ENCODE measurements at places on chromosomes 6 and 20.

- no peak for DNase-seq
These were observed 25.5 kb upstream of the SSTR4 start for GRCh38 chr20:23009636-23010035.

GRCh38 chr6:87976616-87977015 is 71.0 kb upstream of the SPACA1 start:
- DNase-seq = no peak

GRCh38 chr20:38196592-38196991 is 31.5 kb upstream of the TGM2 start:
- DNase-seq = no peak

DNA sequence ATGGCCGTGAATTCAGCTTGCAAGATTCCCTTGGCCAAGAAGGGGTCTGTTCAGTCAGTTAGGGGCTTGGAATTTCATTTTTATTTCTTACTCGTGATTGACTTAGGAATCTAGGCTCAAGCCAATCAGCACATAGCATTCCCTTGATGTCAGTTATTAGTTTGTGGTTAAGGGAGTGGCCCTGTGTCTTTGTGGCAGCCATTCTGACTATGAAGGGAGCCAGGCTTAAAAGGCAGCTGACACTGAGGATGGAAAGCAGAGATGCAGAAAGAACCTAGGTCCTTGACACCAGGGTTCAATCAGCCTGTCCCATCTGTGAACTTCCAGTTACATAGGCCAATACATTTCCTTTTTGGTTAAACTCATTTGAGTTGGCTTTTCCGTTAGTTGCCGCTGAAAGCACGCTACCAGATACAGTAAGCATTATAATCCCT is 48.1 kb downstream of the MCUR1 start:
- DNase-seq = no peak

- no peak for DNase-seq
These were observed 147.9 kb downstream of the RNGTT start for GRCh38 chr6:88815491-88815890.

GRCh38 chr20:5535125-5535756 is 215.0 kb upstream of the SHLD1 start:
- no peak for DNase-seq

GRCh38 chr6:17932330-17932852 is 55.0 kb downstream of the KIF13A start:
- DNase-seq = no peak

DNA sequence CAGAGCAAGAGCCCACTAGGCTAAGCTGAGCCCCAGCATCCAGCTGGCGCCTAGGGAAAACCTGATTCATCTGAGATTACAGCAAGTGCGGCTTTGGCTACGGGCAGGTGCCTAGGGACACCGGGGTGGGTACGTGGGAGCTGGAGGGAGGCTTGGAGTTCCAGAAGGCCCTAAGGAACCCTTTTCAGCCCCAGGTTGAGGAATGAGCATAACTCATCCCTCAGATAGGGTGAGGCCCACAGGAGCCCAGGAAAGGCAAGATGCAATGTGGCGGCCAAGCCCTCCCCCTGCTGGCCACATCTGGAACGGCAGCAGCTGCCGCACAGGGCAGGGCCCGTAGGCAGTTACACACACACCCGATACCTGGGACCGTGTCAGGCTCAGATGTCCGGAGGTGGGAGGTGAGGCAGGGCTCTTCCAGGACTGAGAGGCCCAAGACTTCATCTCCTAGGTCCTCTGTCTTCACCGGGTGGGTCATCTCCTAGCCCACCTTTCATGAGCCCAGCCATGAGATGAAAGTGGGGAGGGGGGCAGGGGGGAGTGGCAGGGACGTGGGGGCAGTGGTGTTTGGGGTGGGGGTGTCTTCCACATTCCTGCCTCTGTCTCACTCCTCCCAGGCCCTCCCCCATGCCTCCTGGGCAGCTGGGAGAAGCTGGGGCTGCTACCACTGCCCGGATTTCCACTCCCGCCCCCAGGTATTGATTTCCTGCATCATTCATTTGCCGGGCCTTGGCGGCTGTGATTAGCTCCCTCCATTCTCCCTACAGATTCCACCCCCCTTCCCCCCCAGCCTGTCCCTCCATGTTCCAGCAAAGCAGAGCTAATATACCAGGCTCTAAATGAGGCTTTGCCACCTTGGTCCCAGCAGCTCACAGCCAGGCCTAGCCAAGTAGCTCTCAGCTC is 5.5 kb downstream of the MDGA1 start:
- peak; percentile 68 for DNase-seq

DNA sequence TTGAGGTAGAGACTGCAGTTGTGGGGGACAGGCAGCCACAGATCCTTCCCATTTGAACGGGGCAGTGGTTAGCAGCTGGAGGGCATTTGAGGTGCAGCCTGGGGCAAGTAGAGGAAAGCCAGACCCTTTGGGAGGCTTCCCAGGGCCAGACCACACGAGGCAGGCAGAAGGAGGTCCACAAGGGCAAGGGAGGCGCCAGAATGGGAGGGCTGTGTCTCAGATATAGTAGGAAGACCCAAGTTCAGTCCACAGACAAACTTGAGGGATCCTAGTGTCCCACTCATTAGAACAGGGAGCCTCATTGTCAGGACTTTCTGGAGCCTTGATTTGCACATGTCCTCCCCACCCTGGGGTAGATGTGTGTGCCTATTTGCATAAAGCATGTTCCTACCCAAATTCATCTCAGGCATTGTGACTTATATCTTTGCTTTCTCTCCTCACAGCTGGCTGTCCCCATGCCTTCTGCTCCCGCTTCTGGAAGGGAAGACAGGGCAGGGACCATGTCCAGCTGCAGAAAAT is 166.0 kb downstream of the VEGFA start:
- no peak for DNase-seq

- DNase-seq = no peak
These were observed 46.5 kb downstream of the ADTRP start for GRCh38 chr6:11732036-11732631.

DNA sequence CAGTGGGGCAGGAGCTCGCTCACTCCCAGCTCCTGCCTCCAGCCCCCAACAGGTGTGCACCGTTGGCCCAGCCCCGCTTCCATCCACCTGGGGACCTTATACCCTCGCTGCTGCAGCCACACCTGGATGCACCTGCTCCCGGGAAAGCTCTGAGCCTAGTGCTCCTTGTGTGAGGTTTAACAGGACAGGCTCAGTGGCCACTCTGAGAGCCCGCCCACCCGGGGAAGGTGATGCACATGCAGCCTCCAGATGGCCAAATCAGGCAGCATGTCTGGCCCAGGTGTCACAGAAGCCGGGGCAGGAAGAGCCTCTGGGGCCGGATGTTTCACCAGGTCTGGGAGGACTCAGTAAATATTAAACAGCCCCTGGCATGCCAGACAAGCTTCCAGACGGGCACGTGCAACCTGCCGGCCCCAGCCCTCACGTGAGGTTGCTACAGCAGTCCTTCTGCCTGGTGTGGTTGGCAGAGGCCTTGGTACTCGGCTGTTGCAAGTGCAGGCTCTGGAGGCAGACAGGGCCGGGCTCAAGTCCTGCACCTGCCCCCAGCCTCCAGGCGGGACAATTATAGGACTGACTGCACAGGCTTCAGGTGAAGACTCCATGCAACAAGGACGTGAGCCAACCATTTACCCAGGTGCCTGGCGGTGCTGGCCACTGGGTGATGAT is 66.9 kb downstream of the RIPOR3 start:
- no peak for DNase-seq

DNA sequence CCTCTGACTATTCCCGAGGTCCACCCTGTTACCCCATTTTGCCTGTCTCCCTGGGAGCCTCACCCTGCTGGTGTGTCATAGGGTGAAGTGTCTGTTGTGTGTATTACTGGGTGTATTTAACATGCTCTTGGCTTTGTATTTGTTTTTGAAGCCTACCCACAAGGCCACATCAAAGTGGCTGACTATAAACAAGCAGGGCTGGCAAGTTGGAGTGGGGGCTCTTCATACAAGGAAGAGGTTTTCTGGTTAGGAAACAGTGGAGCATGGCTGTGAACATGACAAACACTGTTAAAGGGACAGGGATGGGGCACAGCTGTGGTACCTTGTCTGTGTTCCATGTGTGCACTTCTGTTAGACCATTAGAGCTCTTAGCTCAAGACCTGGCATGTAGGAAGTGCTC is 26.3 kb downstream of the HECA start:
- no peak for DNase-seq

DNA sequence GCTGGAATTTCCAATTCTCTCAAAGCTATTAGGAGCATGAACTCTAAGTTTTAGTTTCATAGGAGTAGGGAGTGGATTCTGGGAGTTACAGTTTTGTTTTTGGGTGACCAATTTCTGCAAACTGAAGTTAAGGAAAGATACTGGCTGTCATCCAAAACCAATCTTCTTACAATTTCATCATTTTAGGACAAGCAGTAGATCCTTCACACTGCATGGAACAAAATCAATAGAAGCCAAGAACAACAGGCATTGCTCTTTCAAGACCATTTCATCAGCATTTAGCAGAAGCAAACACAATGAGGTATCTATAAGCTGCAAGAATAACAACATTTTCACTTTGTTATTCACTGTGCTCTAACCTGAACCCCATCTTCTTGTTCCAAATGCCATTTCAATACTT is 173.0 kb downstream of the GMDS start:
- DNase-seq = no peak

- no peak for DNase-seq
These were observed 44.0 kb downstream of the B4GALT5 start for GRCh38 chr20:49669601-49670189.

- no peak for DNase-seq
These were observed 9.7 kb upstream of the QKI start for GRCh38 chr6:163404825-163405265.

- no peak for DNase-seq
These were observed 23.0 kb upstream of the ECHDC1 start for GRCh38 chr6:127366282-127367022.

GRCh38 chr6:168637834-168638233 is 196.8 kb downstream of the SMOC2 start:
- no peak for DNase-seq

- no peak for DNase-seq
These were observed 157.7 kb upstream of the LRFN2 start for GRCh38 chr6:40744835-40745234.

DNA sequence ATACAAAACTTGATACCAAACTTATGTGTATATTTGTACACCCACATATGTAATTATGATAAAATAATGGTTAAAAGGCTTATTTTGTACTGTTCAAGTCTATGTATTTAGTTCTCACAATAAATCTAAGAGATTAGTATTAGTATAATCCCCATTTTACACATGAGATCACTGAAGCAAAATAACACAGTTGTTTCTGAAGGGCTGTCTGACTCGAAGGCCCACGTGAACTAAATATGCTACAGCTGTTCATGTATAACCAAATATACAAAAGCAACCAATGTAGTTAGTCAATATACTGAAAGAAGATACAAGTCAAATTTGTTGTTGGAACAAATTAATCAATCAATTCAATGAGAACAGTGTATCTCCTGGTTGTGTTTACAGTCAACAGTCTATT is 959.2 kb downstream of the EPHA7 start:
- DNase-seq = no peak

DNA sequence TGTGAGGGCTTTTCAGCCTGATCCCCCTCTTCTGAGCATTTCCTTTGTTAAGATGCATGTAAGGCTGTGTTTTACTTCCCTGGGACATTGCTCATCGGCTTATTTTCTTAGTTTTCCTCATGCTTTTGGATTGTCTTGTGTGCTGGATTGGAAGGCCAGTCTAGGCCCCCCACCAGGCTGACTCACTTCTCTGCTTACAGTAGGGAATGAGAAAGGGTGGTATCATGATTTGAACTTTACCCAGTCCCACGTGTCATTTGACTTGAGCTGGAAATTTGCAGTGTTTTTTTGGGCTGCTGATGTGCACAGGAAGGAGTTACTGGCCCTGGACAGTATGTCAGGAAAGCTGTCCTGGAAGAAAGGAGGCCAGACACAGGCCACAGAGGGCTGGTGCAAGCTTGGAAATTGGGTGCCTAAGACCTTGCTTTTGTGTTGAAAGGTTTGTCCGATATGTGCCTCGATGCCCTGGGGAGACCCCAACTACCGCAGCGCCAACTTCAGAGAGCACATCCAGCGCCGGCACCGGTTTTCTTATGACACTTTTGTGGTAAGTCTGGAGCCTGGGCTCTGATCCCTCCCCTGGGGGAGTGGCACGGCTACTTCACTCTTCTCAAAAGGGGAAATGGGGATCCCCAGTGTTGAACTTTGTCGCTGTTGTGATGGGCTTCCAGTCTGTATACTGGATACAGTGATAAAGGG is 12.8 kb downstream of the RNF114 start:
- no peak for DNase-seq

- DNase-seq = no peak
These were observed 239.7 kb upstream of the GMDS start for GRCh38 chr6:2485116-2485515.

GRCh38 chr20:45589725-45590124 is 10.6 kb upstream of the WFDC8 start:
- no peak for DNase-seq

- DNase-seq = no peak
These were observed 41.0 kb downstream of the ZMYND8 start for GRCh38 chr20:47315339-47316056.

DNA sequence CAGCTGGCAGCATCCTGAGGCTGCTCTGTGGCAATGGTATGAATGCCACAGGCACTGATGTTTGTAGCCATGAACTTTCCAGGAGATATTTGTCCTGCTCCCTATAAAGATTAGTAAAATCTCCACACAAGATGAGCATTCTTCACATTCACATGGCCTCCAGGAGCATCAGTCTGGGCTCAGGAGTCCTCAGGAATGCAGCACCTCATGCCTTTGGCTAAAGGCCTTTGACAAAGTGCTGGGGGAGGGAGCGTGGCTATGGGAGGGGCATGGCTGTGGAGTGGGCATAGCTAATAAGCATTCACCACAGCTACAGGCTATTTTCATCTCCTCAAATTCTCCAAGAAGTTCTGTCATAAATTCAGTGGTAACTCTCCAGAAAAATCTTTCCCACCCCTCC is 90.5 kb upstream of the LY86 start:
- no peak for DNase-seq

DNA sequence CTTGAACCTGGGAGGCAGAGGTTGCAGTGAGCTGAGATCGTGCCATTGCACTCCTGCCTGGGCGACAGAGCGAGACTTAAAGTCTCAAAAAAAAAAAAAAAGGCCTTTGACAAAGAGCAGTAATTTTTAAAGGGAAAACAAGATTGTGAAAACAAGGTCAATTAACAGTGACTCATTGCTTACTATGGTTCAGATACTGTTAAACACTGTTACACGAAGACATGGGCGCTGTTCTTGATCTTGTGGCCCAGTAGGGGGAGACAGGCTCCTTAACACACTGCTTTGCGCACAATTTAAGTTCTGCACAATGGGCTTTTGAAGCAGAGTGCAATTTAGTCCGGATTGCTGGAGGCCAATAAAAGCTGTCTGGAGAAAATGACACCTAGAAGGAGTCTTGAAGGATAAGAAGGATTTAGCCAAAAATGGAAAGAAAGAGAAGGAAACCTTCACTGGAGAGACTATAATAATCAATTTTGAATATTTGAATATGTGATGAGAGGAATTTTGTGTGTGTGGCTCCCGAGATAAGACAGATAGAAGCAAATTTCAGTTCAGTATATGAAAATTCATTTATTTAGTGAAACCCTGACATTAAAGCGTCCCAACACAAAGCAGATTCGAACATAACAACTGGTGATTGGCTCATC is 6.0 kb upstream of the LATS1 start:
- no peak for DNase-seq

GRCh38 chr6:43911354-43912115 is 141.5 kb downstream of the VEGFA start:
- no peak for DNase-seq
